Cardiac muscle cell (in vitro differentiated cells and primary cell): ENCODE measurements at places on chromosomes 11 and 22. TPM values are rescaled to one million over a fixed set of nuclear protein-coding genes. Genes with fewer than 3 reads are reported as not detected.

DNA sequence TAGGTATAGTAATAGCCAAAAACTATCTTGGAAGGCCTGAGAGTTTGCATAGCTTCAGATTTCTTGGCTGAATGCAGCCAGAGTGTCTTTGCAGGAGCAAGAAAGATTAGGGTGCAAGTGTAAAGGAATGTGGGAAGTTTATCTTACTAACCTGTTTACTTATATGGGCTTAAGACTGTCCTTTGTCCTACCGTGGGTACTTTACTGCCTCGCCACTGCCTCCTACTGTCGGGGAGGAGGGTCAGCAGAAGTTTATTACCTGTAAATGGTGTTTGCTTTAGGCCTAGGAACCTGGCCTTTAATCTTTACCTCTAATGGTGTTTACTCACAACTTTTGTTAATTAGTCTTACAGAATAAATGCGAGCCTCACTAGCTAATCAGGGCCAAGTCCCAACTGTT lies 633.8 kb downstream of the DLG2 start:
- H3K27me3 ChIP-seq, result no peaks in the 10 kb centered on the region
- no peak overlapping the region for H3K27ac ChIP-seq
- H3K36me3 ChIP-seq, result no peaks in the 10 kb centered on the region
- no peaks in the 10 kb centered on the region for H3K4me1 ChIP-seq
- no peak overlapping the region for H3K4me3 ChIP-seq

- no peaks in the 10 kb centered on the region for H3K36me3 ChIP-seq
- no peak for DNase-seq
- no peaks in the 10 kb centered on the region for H3K4me1 ChIP-seq
- H3K27me3 ChIP-seq, result no peaks in the 10 kb centered on the region
- H3K27ac ChIP-seq, result no peak overlapping the region
Measured at GRCh38 chr11:1177020-1177770, 19.4 kb downstream of the MUC5AC start.

HBE1 gene
- total RNA-seq, result 0.32 and 0.51 TPM in 2 replicates

DNA sequence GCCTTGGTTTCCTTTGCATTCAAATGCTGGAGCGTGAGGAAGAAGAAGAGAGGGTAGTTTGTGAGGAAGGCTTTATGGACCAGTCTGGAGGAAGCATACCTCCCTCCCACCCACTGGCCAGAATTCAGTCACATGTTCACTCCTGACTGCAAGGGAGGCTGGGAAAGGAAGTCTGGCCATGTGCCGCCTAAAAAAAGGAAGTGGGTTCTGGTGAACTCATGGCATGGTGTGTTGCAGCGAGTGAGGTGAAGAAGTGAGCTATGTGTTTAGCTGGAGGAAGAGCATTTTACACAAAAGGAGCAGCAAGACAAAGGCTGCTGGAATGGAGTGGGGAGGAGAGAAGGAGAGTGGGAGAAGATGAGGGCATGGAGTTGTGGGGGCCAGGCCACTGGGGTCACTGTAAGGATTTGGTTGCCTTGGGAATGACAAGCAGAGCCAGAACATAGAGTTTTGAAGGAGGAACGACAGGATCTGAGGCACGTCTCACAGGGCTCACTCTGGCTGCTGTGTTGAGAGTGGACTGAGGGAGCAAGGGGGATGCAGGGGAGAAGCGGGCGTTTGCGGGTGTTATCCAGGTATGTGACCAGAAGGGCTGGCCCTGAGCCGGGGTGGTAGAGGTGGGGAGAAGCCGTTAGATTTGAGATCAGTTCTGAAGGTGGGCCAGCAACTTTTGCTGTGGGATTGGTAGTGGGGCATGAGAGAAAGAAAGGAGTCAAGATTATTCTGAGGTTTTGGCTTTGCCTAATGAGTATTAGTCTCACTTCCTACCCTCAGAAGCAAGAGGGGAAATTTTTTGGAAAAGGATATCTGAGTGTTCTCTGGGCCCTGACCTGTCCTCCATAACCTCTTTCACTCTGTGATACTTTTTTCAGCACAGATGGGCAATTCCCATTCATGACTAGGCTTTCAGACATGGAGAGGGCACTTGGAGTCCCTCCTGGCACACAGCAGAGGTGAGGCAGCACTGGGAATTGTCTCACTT lies 26.4 kb downstream of the BMAL1 start:
- no peak for DNase-seq
- no peak overlapping the region for H3K4me3 ChIP-seq
- H3K4me1 ChIP-seq, result no peaks in the 10 kb centered on the region
- no peaks in the 10 kb centered on the region for H3K27me3 ChIP-seq
- H3K36me3 ChIP-seq, result no peaks in the 10 kb centered on the region
- no peak overlapping the region for H3K27ac ChIP-seq

- peak overlapping the region; percentile 22 for H3K27ac ChIP-seq
- DNase-seq, result no peak
- peaks cover 46% of the 10 kb centered on the region for H3K36me3 ChIP-seq
- no peaks in the 10 kb centered on the region for H3K4me1 ChIP-seq
- no peak overlapping the region for H3K4me3 ChIP-seq
Measured at GRCh38 chr11:3709977-3710376, 38.8 kb upstream of the CHRNA10 start.

TAGLN gene
- 82.5 and 1,828 TPM in 2 replicates for total RNA-seq

DNA sequence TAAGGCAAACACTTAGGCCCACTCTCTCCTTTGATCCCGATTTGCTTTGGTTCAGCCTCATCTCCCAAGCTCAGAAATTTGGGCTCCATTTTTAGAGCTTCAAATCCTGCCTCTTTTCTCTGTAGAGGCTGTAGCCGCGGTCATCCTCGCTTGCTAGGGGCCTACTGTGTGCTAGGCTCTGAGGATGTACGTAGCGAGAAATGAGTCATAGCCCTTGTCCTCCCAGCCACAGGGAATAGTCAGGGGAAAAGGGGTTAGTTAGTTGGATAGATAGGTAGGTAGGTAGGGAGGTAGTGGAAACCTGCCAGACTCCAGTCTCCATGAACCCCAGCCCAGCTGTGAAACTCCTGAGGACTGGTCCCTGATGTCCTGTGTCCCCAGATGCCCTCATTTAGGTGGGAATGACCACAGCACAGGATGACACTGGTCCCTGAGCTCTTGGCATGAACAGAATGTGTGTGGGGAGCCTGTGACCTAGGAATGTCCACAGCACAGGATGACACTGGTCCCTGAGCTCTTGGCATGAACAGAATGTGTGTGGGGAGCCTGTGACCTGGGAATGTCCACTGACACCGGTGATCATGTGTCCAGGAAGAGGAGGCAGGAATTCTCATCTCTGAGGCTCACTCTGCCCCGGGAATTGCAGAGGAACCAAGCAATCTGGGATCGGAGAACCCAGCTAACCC lies 21.4 kb upstream of the HMOX1 start:
- H3K27ac ChIP-seq, result no peak overlapping the region
- DNase-seq, result no peak
- no peaks in the 10 kb centered on the region for H3K36me3 ChIP-seq
- no peak overlapping the region for H3K4me3 ChIP-seq
- H3K4me1 ChIP-seq, result no peaks in the 10 kb centered on the region

- no peaks in the 10 kb centered on the region for H3K36me3 ChIP-seq
- H3K4me3 ChIP-seq, result no peak overlapping the region
- H3K27ac ChIP-seq, result no peak overlapping the region
- H3K27me3 ChIP-seq, result no peaks in the 10 kb centered on the region
- peaks cover 14% of the 10 kb centered on the region for H3K4me1 ChIP-seq
Measured at GRCh38 chr11:35245056-35245455, 106.1 kb downstream of the CD44 start.

DDIAS gene
- total RNA-seq, result 2.3 and 4.0 TPM in 2 replicates

GRCh38 chr11:86386746-86387145 lies 12.1 kb downstream of the CCDC81 start:
- no peaks in the 10 kb centered on the region for H3K4me1 ChIP-seq
- no peaks in the 10 kb centered on the region for H3K36me3 ChIP-seq
- DNase-seq, result no peak
- no peak overlapping the region for H3K4me3 ChIP-seq
- no peaks in the 10 kb centered on the region for H3K27me3 ChIP-seq

DNA sequence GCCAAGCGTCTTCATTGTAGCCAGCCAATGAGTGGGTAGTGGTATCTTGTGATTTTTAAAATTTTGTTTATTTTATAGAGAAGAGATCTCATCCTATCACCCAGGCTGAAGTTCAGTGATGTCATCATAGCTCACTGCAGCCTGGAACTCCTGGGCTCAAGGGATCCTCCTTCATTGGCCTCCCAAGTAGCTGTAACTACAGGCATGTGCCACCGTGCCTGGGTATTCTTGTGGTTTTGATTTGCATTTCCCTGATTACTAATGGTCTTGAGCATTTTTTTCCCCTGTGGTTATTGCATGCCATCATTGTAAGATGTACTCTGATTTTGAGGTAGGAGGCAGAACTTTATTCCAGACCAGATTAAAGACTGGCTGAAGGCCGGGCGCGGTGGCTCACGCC lies 2.4 kb upstream of the DENND6B start:
- H3K4me1 ChIP-seq, result peaks cover 4% of the 10 kb centered on the region
- no peak overlapping the region for H3K4me3 ChIP-seq
- H3K27me3 ChIP-seq, result peaks cover 5% of the 10 kb centered on the region
- no peak overlapping the region for H3K27ac ChIP-seq
